ENCODE measurements at places on chromosomes 1 and 21.
A peak's percentile ranks its signal among the peaks of the same experiment; 100 is the strongest.

GRCh38 chr1:222910699-222911098 lies 95.9 kb downstream of the DISP1 start:
- no peak for DNase-seq

DNA sequence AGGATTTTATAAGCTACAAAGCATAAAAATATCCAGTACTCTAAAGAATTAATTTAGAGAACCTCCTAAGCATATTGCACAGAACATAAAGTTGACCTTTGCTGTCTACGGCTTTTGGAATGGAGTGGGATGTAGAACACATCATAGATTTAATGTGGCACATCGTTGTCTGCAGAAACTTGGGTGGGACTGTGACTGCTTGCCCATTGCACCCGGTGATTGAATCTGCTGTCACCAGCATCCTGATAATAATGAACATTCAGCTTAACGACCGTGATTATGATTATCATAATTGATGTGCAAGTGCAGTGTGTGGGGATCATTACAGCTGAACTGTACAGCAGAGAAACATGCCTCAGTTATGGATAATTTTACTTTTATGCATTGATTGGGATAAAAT lies 181.9 kb downstream of the SPATA17 start:
- no peak for DNase-seq

DNA sequence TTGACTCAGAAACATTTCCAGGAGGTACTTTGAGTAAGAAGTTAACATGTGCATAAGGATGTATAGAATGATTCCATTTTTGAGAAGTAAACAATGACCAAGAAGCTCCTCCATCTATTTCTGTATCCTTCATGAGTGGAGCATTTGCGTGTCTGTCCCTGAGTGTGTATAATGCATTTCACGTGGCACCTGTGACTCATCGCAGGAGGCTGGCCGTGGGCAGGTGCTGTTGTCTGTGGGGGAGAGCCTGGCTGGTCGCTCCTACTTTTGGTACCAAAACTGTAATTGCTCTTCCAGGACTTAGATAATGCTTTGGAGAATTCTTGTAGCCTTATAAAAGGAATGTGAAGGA lies 16.5 kb downstream of the SLC37A1 start:
- no peak for DNase-seq

GRCh38 chr1:193060115-193060403 lies 647 bp downstream of the RO60 start:
- peak; percentile 62 for DNase-seq

GRCh38 chr1:14915356-14916054 lies 238.0 kb upstream of the TMEM51 start:
- DNase-seq: no peak
